Mononuclear cell (primary cell): ENCODE measurements at places on chromosomes 7 and 10. TPM values are rescaled to one million over a fixed set of nuclear protein-coding genes. Genes with fewer than 3 reads are reported as not detected.

Gene KLF14
- under 0.01 TPM for total RNA-seq

Gene HABP2
- total RNA-seq = not detected

Gene CDHR1
- 0.31 TPM for total RNA-seq

Gene WDR86
- 3.9 TPM for total RNA-seq

Gene HMX2
- not detected for total RNA-seq

Gene SEMA3E
- total RNA-seq = not detected

Gene HOXA10
- total RNA-seq = 0.63 TPM

Gene HMX3
- total RNA-seq = not detected

Gene SEMA4G
- 0.10 TPM for total RNA-seq

Gene SHH
- 0.10 TPM for total RNA-seq

Gene MMD2
- total RNA-seq = not detected
